ENCODE measurements at places on chromosomes 1 and 21. TPM values are rescaled to one million over a fixed set of nuclear protein-coding genes. Genes with fewer than 3 reads are reported as not detected.

DNA sequence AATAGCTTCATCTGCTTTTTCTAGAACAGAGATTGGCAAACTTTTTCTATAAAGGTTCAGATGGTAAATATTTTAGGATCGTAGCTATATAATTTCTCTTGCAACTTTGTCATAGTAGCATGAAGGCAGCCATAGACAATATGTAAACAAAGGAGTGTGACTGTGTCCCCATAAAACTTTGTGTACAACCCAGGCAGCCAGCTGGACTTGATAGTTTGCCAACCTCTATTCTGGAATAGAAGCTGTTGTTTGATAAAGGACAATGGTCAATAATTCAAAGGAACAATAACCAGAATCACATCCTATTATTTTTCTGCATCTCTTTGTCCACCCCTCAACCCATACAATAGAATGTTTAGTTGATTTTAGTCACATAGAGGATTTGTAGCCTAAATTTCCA lies 286.7 kb downstream of the LMX1A start:
- no peak for DNase-seq

The ENSA gene
- 287 TPM for total RNA-seq

DNA sequence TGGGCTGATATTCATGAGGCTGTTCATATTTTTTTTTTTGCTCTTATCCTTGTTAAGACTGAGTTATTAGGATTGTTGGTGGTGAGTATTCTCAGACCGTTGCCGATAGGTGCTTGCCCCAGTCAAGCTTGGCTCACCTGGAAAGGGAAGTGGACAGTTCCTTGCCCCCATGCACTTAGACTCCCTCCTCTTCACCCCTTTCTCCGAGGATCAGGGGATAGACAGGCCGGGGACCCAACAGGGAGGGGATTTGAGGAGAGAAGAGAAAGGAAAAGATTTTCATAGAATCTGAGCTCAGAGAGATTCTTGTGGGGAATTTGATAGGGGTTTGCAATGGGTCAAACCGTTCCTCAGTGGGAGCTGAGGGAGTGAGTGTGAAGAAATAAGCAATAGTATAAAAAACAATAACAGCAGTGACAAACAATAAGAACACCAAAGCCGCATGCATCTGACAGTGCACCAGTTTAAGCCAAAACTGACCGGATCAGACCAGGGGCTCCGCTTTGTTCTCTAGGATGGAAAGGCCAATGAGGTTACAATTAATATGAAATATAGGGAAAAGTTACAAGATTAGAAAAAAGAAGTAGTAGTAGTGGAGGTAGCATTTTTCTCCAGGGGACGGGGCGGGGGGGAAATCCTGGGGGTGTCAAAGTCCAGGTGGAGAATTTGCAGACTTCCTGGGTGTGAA lies 8.9 kb downstream of the PAX7 start:
- no peak for DNase-seq

The LRRC8D gene
- 9.8 TPM for total RNA-seq

DNA sequence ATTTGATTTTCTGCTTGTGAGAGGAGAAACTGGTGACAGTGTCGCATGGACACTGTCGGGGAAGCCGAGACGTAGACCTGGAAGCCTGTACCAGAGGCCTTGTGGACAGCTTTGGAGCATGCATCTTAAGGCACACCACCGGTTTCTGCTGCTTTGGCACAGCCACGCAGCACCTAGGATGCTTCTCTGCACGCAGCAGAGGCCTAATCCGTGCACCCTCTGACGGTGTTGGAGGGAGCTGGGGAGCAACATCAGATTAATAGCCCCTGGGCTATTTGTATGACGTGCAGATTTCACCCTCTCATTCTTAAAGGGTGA lies 30.3 kb downstream of the TEX35 start:
- DNase-seq, result no peak

- DNase-seq, result no peak
Observed at GRCh38 chr1:181456551-181456950, 26.8 kb upstream of the CACNA1E start.

The BGLAP gene
- total RNA-seq, result 2.3 TPM

DNA sequence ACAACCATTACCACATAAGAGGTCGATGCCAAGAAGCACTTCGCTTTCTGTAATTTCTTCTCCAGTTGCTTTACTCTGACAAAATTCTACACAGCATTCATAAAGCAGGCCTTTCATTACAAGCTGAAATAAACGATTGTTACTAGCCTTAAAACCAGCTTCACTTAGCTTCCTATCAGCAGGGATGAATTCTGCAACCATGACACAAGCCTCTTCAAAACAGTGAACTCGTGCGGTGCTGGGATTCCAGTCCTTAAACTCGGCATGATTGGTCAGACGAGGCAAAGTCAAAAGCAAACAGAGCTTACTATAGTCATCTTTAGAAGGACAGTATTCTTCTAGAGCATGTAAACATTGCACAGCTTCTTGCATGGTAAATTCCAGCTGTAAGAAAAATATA lies 30.6 kb downstream of the WDR47 start:
- DNase-seq, result no peak

DNA sequence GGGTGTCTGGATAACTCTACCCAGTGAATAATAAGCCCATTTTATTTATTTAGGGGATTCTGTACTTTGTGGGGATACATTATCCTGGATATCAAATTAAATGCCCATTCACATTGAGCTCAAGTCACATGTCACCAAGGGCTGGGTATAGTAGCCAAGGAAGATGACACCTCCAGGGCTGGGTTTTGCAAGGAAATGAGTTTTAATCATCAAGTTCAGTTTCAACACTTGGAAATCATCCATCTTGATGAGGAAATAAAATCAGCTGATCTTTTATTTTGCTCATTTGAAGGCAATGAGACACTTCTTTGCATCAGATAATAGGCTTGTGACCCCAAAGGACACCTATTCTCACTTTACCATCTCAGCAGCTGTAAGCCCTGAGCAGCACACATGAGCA lies 80.0 kb upstream of the TNR start:
- no peak for DNase-seq

- no peak for DNase-seq
Observed at GRCh38 chr1:46637444-46638083, 21.0 kb upstream of the MOB3C start.

The SERBP1 gene
- total RNA-seq, result 269 TPM

GRCh38 chr1:1120096-1120495 lies 4.2 kb upstream of the C1orf159 start:
- no peak for DNase-seq

- DNase-seq, result no peak
Observed at GRCh38 chr1:109971559-109971958, 13.0 kb upstream of the AHCYL1 start.
